Upper lobe of right lung (tissue), 1 donor: ENCODE measurements at places on chromosomes 6 and 20.

DNA sequence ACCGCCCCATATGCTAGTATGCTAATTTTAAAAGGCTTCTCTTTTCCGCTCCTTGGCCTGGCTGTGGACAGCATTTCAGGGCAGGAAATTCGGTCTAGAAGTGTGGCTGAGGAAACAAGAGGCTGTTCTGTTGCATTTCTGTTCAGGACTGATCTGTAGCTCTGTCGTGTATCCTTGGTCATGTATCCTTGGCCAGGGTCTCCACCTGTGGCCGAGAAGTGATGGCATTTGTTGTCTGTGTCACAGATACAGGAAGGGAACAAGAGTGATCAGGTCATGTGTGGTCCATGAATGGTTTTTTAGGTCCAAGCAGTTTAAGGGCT, 300.5 kb upstream of the SUPT3H start:
- no peak for DNase-seq

DNA sequence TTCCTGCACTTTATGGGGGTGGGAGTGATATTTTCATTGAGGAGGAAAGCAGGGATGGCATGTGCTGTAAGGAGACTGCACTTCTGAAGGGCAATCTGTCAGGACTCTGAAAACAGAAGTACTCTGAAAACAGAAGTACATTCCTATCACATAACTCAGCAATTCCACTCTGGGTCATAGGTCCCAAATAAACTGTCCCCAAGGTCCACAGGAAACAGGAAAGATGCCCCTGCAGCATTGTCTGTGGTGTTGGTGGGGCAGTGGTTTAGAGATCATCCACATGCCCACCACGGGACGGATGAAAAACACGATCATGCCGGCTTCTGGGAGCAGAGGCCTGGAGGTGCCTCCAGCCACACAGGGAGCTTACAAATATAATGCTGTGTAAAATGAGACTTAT, 150.3 kb downstream of the OTOR start:
- no peak for DNase-seq

DNA sequence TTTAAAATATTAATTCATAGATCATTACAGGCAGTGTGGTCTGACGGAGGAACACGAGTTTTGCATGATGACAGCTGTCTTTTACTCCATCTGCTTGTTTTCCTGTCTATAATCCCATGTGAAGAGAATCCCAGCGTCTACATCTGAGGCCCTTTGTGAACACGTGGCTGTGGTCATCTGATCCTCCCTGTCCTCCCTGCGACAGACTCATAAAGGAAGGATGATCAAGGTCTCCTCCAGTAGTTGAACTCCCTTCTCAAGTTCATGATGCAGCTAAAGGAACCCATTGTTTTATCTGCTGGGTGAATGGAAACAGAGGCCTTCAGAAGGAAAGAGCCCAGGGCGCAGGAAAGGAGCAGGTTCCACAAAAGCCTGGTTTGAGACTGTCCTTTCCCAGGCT, 435.8 kb upstream of the JARID2 start:
- no peak for DNase-seq

- no peak for DNase-seq
These were observed 216.9 kb upstream of the LRFN2 start for GRCh38 chr6:40803897-40804702.

GRCh38 chr20:63819224-63819921, 11.7 kb downstream of the ZBTB46 start:
- no peak for DNase-seq

- DNase-seq, result no peak
These were observed 7.3 kb downstream of the PNRC1 start for GRCh38 chr6:89087881-89088280.

- no peak for DNase-seq
These were observed 5.6 kb upstream of the CFB start for GRCh38 chr6:31940256-31940664.

GRCh38 chr6:168197636-168198301, 118.8 kb upstream of the FRMD1 start:
- peak; percentile 46 for DNase-seq

GRCh38 chr6:49030251-49031020, 432.6 kb downstream of the MMUT start:
- no peak for DNase-seq

- no peak for DNase-seq
These were observed 35.6 kb upstream of the KCNK16 start for GRCh38 chr6:39357998-39358686.

- DNase-seq, result no peak
These were observed 195.5 kb downstream of the SIM1 start for GRCh38 chr6:100269189-100269588.

DNA sequence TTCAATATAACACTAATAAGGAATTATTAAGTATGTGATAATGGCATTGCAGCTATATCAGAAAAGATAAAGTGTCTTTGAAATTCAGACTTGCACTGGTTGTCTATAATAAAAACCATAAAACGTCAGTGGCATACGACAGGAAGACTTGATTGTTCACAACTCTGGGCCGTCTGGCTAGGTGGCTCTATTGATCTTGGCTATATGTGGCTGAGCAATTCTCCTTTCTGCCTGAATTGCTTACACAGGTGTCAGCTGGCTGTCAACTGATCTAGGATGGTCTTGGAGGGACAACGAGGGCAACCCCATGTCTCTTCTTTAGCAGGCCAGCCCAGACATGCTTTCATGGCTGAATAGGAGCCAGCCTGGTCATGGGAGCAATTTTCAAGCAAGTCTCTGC, 359.1 kb downstream of the QKI start:
- no peak for DNase-seq

DNA sequence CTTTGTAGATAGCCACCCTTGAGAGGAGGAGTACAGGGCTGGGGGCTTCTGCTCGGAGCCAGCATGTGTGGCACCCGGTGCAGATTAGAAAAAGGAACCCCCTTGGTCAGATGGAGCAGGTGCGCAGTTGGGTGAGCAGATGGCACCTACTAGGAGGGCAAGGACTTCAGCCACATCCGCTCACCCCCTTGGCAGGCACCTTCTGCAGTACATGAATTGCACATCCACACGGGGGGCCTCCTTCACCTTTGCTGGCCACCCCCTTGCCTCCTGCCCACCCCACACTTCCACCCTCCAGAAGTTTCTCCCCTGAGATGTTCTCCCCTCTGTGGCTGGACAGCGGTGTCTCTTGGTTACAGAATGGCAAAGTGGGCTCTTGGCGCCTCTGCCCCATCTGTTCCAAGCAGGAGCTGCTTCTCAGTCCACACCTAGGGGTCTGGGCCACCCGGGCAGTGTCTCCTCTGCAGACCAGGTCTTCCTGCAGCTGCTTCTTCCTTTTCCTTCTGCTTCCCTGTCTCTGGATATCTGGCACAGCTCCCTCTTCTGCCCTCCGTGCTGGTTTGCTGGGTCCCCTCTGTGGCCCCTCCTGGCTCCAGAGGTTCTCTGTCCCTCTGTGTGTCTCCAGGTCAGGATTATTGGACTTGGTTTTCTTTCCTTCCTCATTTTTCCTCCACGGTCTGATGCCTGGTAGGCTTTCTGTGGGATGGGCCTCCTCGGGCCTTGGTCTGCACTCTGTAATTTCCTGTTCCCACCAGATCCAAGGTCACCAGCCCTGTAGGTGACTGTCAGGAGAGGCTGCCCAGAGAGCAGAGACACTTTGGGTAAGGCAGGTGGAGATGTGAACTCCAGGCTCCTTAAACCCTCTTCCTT, 4.1 kb downstream of the MDFI start:
- no peak for DNase-seq

DNA sequence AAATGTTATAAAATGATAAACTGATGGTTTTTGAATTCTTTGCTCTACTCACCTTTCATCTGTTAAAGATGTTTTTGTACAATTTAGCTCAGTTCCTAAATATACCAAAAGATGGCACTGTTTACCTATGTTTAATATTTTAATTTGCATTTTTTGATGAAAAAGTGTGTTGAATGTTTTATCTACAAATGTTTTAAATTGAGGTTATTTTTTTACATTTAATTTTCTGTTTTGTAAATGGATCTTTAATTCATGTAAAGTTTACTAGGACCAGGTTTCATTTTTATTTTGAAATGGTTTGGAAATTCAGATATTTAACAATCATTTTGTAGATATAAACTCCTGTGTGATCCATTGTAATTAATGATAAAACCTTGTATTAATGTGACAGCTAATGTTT, 30.0 kb downstream of the CDKAL1 start:
- DNase-seq, result no peak

DNA sequence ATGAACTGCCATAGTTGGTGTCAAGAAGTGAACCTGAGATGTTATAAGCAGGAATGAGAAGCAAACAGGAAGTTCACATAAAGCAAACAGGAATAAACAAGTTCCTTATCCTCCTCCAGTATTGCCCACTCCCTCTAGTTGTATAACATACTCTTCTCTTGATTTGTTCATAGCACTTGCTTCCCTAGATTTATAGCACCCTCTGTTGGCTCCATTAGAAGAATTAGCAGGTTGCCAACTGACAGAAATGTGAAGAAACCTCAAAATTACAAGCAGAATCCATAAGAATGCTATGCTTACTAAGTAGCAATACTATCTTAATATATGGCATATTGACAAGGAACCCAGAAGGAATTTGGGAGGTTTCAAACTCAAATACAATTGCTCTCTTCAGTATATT, 195.4 kb downstream of the TBX18 start:
- no peak for DNase-seq

DNA sequence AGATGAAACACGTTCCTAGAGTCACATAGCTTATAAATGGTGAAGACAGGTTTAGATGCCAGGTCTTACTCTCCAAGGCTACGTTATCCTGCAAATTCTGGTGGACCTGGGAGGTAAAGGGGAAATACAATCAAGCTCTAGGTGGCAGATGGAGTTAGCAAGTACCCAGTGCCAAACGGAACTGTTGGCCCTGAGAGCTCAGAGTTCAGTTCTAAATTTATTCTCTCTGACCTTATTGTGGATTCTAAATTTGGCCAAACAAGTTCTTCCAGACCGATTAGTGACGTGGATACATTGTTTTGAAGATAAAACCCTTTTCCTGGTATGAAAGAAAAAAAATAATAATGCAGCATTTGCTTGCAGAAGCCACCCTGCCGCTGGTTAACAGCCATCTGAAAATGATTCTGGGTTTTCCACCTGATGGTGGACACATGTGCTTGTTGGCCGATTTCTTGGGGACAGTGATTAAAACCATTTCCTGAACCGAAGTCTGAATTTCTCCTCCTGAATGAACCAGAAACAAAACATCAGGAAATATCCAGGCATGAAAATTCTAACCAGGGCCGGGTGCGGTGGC, 32.5 kb downstream of the RIPOR3 start:
- no peak for DNase-seq

DNA sequence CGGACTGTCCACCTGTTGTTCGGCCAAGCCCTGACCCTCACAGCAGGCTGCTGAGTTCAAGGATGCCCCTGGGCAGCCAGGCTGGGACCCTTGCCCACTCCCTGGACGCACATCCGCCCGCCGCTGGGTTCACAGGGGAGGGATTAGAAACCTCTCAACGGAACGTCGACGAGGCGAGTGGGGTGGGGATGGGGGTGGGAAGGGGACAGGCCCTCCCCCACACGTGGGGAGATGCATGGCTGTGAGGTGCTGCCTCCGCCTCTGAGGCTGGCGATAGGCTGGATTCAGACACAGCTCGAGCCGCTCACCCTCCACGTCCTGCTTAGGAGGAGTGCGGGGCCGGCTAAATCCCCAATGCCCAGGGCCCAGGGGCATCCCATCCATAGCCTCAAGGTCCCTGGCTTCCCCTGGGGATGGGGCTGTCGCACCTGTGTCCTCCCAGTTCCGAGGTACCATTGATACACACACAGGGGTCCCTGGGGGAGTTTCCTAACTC, 90.6 kb upstream of the BHLHE23 start:
- no peak for DNase-seq

DNA sequence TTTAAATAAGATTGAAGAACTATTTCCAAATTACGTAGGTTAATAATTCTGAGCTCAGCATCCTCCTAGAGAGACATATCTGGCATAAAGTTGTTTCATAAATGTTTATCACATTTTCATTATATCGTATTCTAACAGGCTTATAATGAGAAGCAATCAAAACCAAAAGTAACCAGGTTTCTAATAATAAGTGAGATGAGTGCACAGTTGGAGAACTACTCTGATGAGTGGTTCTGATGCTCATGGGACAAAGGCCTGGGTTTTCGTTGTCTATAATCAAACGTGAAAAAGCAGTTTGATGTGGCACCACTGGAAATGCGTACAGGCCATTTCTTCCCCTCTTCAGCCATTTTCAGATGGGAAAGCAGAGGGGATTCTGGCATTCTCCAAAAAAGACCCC, 4.7 kb upstream of the SERPINB6 start:
- DNase-seq, result no peak

- no peak for DNase-seq
These were observed 54.3 kb downstream of the RWDD2A start for GRCh38 chr6:83247471-83247870.

DNA sequence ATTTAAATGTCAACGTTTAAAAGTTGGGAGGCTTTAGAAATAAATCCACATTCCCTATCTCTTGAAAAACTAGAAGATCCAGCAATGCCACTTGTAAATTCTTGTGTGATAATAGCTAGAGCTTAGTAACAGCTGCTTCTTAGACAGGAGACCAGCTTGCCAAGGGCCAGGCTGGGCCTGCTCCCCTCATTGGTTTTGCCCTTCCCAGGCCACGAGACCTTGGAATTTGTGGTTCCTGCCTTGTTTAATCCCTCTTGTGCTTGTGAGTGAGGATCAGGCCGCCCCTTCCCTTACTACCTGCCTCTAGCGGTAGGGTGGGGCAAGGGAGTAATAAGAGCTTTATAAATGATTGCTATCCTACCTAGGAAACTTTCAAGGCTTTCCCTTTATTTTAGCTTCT, 363.5 kb downstream of the SYNE1 start:
- no peak for DNase-seq

GRCh38 chr20:37543828-37544227, 16.2 kb upstream of the BLCAP start:
- DNase-seq, result no peak

DNA sequence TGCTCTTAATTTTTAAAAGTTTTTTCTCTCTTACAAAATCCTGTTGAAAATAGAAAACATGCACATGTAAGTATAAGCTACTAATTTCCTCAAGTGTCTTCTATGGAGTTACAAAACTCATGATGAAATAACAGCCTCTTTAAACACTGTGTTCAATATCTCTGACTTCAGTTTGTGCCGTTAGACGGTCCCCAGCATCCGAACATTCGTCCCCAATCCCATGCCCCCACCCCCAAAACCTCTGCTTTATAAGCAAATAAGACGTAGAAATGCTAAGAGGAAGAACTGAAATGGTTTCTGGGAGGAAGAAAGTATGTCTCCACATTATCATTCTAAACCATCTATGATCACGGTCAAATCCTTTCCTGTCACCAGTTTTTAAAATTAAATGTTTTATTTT, 31.7 kb upstream of the MYB start:
- no peak for DNase-seq

- DNase-seq, result no peak
These were observed 318.2 kb upstream of the RGS17 start for GRCh38 chr6:153449279-153449678.

DNA sequence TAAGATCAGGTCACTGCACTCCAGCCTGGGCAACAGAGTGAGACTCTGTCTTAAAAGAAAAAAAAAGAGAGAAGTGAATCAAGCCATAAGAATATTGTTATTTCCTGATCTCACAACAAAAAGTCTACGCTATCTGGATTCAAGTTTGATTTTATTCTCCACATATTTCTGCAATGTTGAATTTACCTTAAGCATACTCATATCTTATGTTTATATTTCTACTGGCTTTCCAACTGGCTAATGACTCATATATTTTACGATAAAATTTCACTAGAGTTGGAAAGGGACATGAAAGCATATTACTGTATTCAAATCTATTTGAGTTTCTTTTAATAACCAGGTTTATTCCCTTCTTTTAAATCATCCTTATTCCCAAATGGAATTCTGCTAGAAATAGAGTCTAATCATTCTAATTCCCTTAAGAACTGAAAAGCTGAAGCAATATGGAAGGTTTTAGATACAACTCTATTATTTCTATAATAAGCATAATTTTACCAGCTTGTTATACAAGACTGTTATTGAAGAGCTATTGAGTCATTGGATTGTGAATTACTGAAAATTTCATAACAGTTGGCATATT, 276.9 kb upstream of the HS3ST5 start:
- no peak for DNase-seq
